ENCODE measurements at places on chromosomes 16 and 17. TPM values are rescaled to one million over a fixed set of nuclear protein-coding genes. Genes with fewer than 3 reads are reported as not detected.

IGSF6 gene
- total RNA-seq: 10.7 TPM

MAP2K3 gene
- total RNA-seq: 9.1 TPM

SDR42E2 gene
- 0.05 TPM for total RNA-seq

CTU2 gene
- 14.7 TPM for total RNA-seq

DNA sequence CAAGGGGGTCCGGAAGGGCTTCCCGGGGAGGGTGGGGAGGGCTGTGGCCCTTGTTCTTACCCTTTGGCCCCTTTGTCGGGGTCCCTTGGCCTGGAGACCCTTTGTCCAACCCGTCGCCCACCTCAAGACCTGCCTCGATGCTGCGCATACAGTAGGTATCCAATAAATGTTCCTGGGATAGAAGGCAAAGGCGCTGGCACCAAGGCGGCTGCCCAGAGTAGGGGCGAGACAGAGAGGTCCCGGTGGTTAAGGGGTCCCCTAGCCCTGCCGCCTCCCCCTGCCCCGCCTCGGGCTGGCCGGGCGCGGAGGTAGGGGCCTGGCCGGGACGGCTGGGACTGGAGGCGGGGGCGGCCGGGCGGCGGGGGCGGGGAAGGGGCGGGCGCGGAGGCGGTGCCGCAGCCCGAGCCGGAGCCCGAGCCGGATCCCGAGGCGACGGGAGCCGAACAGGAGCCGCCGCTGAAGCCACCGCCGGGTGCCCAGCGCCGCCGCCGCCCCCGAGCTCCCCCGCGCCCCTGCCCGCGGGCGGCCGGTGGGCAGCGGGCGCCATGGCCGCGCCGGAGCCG lies at the start of gene NHERF2:
TSS of gene NHERF2 (plus strand) at position 442 of the 563 bp plus-strand sequence. CDS start at position 546, 104 bp downstream.
- DNase-seq: no peak

GRCh38 chr16:29834079-29834478 lies 13.8 kb downstream of the MVP start:
- no peak for DNase-seq

DNA sequence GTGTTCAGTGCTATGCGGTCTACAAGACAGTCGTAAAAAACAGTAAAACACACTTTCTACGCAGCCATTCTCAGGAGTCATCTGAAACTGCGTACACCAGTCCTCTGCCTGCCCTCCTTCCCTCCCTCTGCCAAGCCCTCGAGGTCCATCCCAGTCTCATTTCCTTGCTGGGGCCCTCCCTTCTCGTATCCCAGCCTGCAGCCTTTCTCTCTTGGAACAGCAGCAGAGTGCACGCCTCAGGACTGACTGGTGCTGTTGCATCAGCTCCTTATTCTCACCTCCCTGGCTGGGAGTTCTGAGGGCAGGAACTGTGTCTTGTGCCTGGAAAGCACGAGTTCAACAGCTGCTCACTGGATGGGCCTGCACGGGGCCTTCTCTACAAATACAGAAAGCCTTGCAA lies 12.5 kb downstream of the FAHD1 start:
- DNase-seq: no peak

DNA sequence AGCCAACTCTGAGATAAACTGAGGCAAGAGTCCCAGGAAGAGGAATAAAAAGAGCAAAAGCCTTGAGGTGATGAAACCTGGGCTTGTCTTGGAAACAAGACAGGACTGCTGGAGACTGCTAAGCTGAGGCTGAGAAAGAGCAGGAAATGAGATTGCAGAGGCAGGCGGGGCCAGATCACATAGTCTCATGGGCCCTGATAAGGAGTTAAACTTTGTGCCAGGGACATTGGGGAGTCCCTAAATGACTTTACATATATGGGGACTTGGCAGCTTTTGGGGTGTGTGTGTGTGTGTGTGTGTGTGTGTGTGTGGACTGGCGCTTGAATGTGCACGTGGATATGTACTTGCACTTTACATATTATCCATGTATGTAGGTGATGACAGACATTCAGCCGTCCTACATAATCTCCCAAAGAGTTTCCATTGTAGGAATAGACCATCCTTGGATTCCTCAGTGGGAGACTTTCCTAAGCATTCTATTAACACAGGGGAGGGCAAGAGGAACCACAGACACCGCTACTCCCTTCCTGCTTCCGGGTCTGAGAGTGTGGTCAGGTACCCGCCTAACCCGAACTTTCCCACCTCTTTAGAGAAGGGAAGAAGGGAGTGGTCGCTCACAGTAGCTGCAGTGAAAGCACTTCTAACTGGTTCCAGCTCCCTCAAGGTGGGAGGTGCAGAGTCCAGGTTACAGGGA lies 123.1 kb downstream of the LYRM1 start:
- no peak for DNase-seq

- no peak for DNase-seq
These were observed 46.7 kb downstream of the USP22 start for GRCh38 chr17:20995873-20996723.

DNA sequence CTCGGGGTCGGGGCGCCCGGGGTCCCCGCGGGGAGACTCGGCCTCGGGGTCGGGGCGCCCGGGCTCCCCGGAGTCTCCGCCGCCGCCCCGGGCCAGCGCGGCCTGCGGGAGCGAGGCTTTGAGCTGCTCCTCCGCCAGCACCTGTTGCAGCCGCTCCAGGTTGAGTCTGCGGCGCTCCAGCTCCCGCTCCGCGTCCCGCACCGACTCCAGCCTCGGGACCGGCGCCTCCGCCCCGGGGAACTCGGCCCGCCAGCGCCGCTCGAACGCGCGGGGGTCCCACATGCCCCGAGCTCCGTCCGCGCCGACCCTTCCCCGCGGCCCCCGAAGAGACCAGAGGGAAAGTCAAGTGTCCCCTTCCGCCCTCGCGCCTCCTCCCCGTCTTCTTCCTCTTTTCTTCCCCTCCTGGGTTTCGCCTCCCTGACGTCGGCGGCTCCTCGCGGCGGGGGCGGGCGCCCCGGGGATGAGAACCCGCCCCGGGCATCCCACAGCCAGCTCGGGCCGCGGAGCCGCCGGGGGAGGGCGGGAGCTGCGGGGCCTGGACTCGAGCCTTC lies 40.8 kb upstream of the BHLHA9 start:
- no peak for DNase-seq

GRCh38 chr16:81556715-81557284 lies 112.2 kb downstream of the CMIP start:
- no peak for DNase-seq

- DNase-seq: peak; percentile 55
These were observed 16.1 kb upstream of the TNFRSF13B start for GRCh38 chr17:16987830-16988601.

DNA sequence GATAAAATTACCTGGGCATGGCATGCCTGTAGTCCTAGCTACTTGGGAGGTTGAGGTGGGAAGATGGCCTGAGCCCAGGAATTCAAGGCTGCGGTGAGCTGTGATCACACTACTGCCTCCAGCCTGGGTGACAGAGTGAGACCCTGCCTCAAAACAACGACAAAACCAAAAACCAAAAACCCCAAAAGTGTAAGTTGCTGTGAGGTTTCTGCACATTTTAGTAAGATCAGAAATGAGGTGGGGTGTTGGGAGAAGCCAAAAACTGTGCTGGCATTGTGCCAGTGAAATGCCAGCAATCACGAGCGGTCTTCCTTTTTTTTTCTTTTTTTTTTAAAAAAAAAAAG lies 114.6 kb downstream of the PITPNC1 start:
- no peak for DNase-seq
